M059J (cell line): ENCODE measurements at places on chromosomes 5 and 9. TPM values are rescaled to one million over a fixed set of nuclear protein-coding genes. Genes with fewer than 3 reads are reported as not detected.

The FAM163B gene
- not detected in 2 replicates for total RNA-seq

The SH3PXD2B gene
- 8.5 and 15.7 TPM in 2 replicates for total RNA-seq

The PCDHAC1 gene
- 0.25 and 0.34 TPM in 2 replicates for total RNA-seq

The CD180 gene
- total RNA-seq = 0.05 and 0.07 TPM in 2 replicates

The IRX4 gene
- not detected in 2 replicates for total RNA-seq

The COL15A1 gene
- 2.9 and 4.2 TPM in 2 replicates for total RNA-seq

The PRELID2 gene
- total RNA-seq = 15.0 and 15.5 TPM in 2 replicates

The RALGPS1 gene
- 3.6 and 9.8 TPM in 2 replicates for total RNA-seq

The HK3 gene
- total RNA-seq = not detected in 2 replicates

The CCDC192 gene
- total RNA-seq = not detected in 2 replicates

The C7 gene
- total RNA-seq = 0.84 and 7.4 TPM in 2 replicates

The C9 gene
- total RNA-seq = not detected in 2 replicates

The NSUN2 gene
- 33.5 and 54.8 TPM in 2 replicates for total RNA-seq

The RORB gene
- total RNA-seq = 0.05 TPM in 1 of 2 replicates, not detected in the other
